Stimulated activated CD8-positive, alpha-beta memory T cell treated with anti-CD3 and anti-CD28 coated beads, Interleukin-4, amount 100 ng/mL, for 48 hours (primary cell): ENCODE measurements at places on chromosomes 5 and 9.

DNA sequence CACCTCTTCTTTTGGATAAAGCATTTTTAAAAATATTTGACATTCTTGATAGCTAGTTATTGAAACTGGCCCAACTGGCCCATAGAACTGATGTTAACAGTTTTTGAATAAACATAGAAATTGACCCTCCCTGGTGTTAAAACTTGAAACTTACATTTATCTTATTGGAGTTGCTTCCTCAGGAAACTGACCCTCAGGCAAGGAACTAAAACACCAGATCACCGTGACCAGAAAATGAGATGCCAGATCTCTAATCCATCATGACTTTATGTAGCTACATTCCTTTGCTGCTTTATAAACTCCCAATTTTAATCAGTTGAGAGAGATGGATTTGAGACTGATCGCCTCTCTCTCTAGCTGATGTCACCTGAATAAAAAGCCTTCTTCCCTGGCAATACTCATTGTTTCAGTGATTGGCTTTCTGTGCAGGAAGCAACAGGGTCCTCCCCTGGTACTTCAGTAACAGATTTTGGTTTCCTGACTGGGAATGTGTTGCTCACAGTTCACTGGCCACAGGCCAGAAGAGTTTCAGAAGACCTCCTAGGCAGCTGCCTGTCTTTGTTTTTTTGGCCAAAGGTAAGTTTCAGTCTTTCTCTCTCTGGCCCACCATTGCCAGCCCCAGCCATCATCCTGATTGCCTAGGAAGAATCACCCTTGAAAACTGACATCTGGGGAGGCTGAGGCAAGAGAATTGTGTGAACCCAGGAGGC is 212.4 kb downstream of the DTWD2 start:
- no peak for DNase-seq

- peak; percentile 66 for DNase-seq
These were observed 13.1 kb downstream of the PSD2 start for GRCh38 chr5:139808481-139809330.

DNA sequence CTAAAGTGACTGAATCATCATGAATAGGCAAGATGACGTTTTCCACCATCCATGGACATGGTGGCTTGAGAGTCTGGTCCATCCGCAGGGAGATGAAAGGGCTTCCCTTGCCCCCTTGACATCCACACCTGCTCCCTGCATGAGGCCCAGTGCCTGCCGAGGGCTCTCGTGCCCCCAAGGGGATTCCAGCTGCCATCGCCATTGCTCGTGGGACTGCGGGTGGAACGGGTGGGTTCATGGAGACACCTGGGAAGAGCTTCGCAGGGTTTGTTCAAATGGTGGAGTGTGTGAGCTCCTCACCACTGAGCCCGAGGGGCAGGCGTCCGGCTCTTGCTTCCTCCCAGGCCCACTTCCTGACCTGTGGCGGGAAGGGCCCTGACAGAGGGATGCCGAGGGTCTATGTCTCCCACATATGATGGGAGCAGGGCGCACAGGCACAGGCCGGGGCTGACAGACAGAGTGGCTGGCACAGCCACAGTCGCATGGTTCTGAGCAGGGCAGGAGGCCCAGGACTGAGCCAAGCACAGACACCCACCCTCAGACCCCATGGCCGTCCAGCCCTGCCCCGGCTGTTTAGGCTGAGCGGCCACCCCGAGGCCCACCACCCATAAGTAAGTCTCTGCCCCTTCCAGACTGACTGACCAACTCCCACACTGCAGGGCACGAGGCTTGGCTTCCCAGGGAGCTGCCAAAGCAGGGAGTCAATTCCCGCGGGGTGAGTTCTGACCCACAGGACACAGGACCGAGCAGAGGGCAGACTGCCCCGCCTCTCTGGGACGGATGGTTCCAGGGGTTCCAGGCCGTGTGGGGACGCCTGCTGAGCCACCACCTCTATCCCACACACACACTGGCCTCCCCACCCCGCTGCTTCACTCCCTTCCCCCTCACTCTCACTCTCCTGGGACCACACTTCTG is 70.0 kb upstream of the PPP1R26 start:
- DNase-seq, result no peak

- no peak for DNase-seq
These were observed 49.4 kb downstream of the FNIP1 start for GRCh38 chr5:131747180-131748105.

- no peak for DNase-seq
These were observed 237.4 kb upstream of the DMAC1 start for GRCh38 chr9:8036914-8037524.

DNA sequence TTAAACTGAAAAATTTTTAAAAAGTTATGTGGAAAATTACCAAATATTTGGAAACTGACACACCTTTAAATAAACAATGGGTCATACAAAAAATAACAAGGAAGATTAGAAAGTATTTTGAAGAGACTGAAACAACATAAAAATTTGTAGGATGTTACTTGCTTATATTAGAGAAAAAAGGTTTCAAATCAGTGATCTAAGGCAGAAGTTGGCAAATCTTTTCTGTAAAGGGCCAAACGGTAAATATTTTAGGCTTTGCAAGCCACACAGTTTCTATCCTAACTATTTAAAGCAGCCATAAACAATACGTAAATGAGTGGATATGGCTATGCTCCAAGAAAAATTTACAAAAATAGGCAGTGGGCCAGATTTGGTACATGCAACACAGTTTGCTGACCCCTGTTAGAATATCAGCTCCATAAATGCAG is 81.3 kb downstream of the OXCT1 start:
- DNase-seq, result no peak

DNA sequence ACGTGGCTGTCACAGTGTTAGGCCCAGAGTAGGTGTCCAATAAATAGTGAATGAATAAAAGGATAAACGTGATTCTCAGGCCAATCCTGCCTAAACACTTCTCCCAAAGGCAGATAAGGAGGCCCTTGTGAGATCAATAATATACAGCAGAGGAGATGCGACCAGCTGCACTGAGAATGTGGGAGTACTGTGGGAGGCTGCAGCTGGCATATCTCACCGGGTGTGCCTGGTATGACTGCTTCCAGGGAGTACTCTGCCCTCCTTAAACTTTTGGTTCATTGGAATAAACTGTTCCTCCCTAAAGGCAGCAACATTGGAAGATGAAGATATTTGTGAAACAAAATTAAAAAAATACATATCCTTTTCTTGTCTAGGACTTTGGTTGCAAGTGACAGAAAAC is 57.1 kb upstream of the PTPN3 start:
- no peak for DNase-seq
